Activated B cell treated with CpG ODN at 0.5 μM for 24 hours (primary cell): ENCODE measurements at places on chromosomes 6 and 20. TPM values are rescaled to one million over a fixed set of nuclear protein-coding genes. Genes with fewer than 3 reads are reported as not detected.
A peak's percentile ranks its signal among the peaks of the same experiment; 100 is the strongest.

- no peaks in the 10 kb centered on the region for H3K36me3 ChIP-seq
- no peak for DNase-seq
- H3K4me1 ChIP-seq: no peaks in the 10 kb centered on the region
- no peak overlapping the region for H3K27ac ChIP-seq
- no peak overlapping the region for H3K4me3 ChIP-seq
- peaks cover 14% of the 10 kb centered on the region for H3K27me3 ChIP-seq
Observed at GRCh38 chr6:168037242-168037641, 39.8 kb downstream of the KIF25 start.

RAB5IF gene
- total RNA-seq: 54.9 and 55.7 TPM in 2 replicates

- peak overlapping the region; percentile 64 for H3K4me3 ChIP-seq
- no peaks in the 10 kb centered on the region for H3K36me3 ChIP-seq
- H3K27me3 ChIP-seq: peaks cover 1% of the 10 kb centered on the region
- H3K4me1 ChIP-seq: peaks cover 58% of the 10 kb centered on the region
- H3K27ac ChIP-seq: peak overlapping the region; percentile 98
- peak; percentile 89 for DNase-seq
Observed at GRCh38 chr6:37051138-37052026, 45.9 kb downstream of the FGD2 start.

- H3K36me3 ChIP-seq: no peaks in the 10 kb centered on the region
- no peaks in the 10 kb centered on the region for H3K4me1 ChIP-seq
- H3K27me3 ChIP-seq: peaks cover 12% of the 10 kb centered on the region
- no peak overlapping the region for H3K4me3 ChIP-seq
- no peak overlapping the region for H3K27ac ChIP-seq
Observed at GRCh38 chr20:25177890-25178321, 17.6 kb upstream of the ENTPD6 start.

DNA sequence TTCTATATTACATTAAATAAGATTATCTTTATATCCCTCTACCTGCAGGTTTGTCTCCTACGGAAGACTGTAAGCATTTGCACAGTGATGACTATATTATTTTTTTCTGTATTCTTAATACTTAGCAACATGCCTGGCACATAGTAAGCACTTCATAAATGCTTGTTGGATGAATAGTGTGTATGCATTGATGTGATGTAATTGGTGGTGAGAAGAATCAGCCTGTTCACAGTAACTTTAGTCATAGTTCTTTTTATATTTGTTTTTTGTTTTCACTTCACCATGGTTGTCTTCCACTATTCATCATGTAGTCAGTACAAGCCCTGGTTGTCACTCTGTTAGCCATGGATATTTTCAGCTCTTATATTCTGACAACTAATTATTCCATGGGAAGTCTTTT is 184.0 kb upstream of the FLRT3 start:
- no peak overlapping the region for H3K27ac ChIP-seq
- no peak for DNase-seq

GRCh38 chr6:134175532-134176263 is 123.3 kb upstream of the SLC2A12 start:
- H3K27ac ChIP-seq: peak overlapping the region; percentile 65
- peak overlapping the region; percentile 97 for H3K4me3 ChIP-seq
- H3K27me3 ChIP-seq: no peaks in the 10 kb centered on the region
- no peak for DNase-seq
- H3K4me1 ChIP-seq: peaks cover 50% of the 10 kb centered on the region

PLCB4 gene
- not detected in 2 replicates for total RNA-seq

DNA sequence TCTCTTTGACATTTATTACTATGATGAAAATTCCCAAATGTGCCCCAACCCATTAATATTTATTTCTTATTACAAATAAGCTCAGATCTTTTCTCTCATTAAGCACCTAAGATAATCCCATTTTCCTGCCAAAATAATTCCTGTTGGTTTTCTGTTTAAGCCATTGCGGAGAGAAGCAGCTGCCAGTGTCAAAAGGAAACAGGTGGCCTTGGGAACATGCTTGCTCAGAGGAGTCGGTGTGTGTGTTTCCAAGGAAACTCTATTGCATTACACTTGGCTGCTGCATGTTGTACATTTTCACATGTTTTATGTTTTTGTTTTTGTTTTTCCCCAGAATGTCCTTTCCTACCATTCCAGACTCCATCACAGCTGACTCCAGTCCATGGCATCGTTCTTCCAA is 56.4 kb downstream of the CD24 start:
- no peak overlapping the region for H3K27ac ChIP-seq
- H3K36me3 ChIP-seq: no peaks in the 10 kb centered on the region
- H3K27me3 ChIP-seq: peaks cover 1% of the 10 kb centered on the region
- no peaks in the 10 kb centered on the region for H3K4me1 ChIP-seq
- H3K4me3 ChIP-seq: no peak overlapping the region

LINC00237 gene
- 0.17 TPM in 1 of 2 replicates, not detected in the other for total RNA-seq

IRF4 gene
- total RNA-seq: 417 and 426 TPM in 2 replicates

CST9 gene
- not detected in 2 replicates for total RNA-seq

DNA sequence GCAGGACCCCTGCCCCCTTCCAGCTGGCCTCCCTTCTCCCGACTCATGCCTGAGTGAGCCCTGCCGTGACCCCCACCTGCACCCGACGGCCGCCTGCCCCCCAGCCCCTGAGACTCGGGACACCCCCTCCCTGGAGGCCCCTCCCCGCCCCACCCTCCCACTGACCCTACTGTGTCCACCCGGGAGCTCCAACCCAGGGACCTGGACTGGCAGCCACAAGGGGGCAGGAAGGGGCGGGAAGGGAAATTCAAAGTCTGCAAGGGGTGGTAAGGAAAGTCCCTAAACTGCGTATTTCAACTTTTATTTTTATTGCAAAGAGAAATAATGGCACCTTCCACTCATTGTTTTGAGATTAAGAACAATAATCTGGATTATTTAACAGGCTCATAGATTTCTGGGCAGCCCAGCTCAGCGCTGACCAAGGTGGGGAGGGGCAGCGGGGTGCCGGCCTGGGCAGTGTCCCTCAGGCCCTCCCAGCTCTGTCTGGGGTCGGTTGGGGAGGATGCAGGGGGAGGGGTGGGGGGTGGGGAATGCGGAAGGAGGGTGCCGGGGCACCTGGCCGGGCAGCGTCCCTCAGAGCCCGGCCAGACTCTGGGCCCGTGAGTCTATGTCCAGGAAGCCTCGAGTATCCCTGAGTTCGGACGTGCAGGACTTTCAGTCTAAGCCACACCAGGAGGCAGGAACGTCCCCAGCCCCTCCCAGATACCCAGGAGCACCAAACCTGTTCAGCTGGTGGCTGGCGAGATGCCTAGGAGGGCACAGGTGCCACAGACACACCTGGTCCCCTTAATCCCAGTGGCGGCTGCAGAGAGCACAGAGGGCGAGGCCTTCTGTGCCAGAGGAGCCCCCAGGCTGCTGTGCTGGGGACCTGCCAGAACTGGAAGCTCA is 1.3 kb upstream of the PTK6 start:
- no peaks in the 10 kb centered on the region for H3K27me3 ChIP-seq
- DNase-seq: no peak
- H3K4me3 ChIP-seq: peak overlapping the region; percentile 80
- H3K27ac ChIP-seq: peak overlapping the region; percentile 80
- no peaks in the 10 kb centered on the region for H3K36me3 ChIP-seq

PREX1 gene
- total RNA-seq: 65.0 and 71.4 TPM in 2 replicates

TPBG gene
- total RNA-seq: not detected in 2 replicates

DNA sequence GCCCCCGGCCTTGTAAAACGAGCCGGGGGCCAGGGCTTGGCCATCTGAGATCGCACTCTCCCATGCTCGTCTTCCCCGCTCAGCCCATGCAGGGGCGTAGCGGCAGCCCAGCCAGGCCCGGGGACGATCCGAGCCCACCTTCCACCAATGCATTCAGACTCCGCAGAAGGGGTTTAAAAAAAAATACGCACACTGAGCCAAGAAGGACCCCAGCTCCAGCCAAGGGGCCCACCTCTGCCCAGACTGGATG is 320 bp downstream of the GSTA4 start:
- DNase-seq: peak; percentile 47
- peaks cover 13% of the 10 kb centered on the region for H3K36me3 ChIP-seq
- H3K4me3 ChIP-seq: peak overlapping the region; percentile 94
- peak overlapping the region; percentile 99 for H3K27ac ChIP-seq
- peaks cover 5% of the 10 kb centered on the region for H3K27me3 ChIP-seq

E2F1 gene
- total RNA-seq: 6.7 and 8.9 TPM in 2 replicates

- H3K27ac ChIP-seq: peak overlapping the region; percentile 33
- H3K4me1 ChIP-seq: peaks cover 27% of the 10 kb centered on the region
- no peaks in the 10 kb centered on the region for H3K36me3 ChIP-seq
- H3K27me3 ChIP-seq: peaks cover 2% of the 10 kb centered on the region
- H3K4me3 ChIP-seq: peak overlapping the region; percentile 52
- no peak for DNase-seq
Observed at GRCh38 chr20:53162251-53162835, 190.2 kb downstream of the TSHZ2 start.

SPATS1 gene
- total RNA-seq: not detected in 2 replicates

- H3K4me3 ChIP-seq: no peak overlapping the region
- H3K27me3 ChIP-seq: no peaks in the 10 kb centered on the region
- no peak for DNase-seq
- peak overlapping the region; percentile 37 for H3K27ac ChIP-seq
- peaks cover 94% of the 10 kb centered on the region for H3K4me1 ChIP-seq
Observed at GRCh38 chr6:15257357-15258132, 11.7 kb downstream of the JARID2 start.

- peaks cover 23% of the 10 kb centered on the region for H3K4me1 ChIP-seq
- no peak overlapping the region for H3K27ac ChIP-seq
- no peaks in the 10 kb centered on the region for H3K36me3 ChIP-seq
- H3K4me3 ChIP-seq: no peak overlapping the region
- H3K27me3 ChIP-seq: no peaks in the 10 kb centered on the region
- no peak for DNase-seq
Observed at GRCh38 chr6:167056370-167056769, 57.2 kb downstream of the CEP43 start.

GRCh38 chr6:133724726-133725125 is 164.2 kb upstream of the TCF21 start:
- H3K27me3 ChIP-seq: no peaks in the 10 kb centered on the region
- no peak overlapping the region for H3K4me3 ChIP-seq
- no peaks in the 10 kb centered on the region for H3K4me1 ChIP-seq
- H3K36me3 ChIP-seq: no peaks in the 10 kb centered on the region
- no peak for DNase-seq

GRCh38 chr6:96286503-96286902 is 235.1 kb upstream of the UFL1 start:
- no peaks in the 10 kb centered on the region for H3K36me3 ChIP-seq
- no peak for DNase-seq
- no peak overlapping the region for H3K27ac ChIP-seq

CASS4 gene
- 0.29 and 0.51 TPM in 2 replicates for total RNA-seq

OR2H1 gene
- total RNA-seq: not detected in 2 replicates

- H3K4me1 ChIP-seq: peaks cover 40% of the 10 kb centered on the region
- no peak for DNase-seq
- H3K27ac ChIP-seq: peak overlapping the region; percentile 96
- H3K27me3 ChIP-seq: no peaks in the 10 kb centered on the region
- H3K36me3 ChIP-seq: peaks cover 33% of the 10 kb centered on the region
- H3K4me3 ChIP-seq: peak overlapping the region; percentile 94
Observed at GRCh38 chr6:44386929-44387345, 569 bp upstream of the CDC5L start.

DNA sequence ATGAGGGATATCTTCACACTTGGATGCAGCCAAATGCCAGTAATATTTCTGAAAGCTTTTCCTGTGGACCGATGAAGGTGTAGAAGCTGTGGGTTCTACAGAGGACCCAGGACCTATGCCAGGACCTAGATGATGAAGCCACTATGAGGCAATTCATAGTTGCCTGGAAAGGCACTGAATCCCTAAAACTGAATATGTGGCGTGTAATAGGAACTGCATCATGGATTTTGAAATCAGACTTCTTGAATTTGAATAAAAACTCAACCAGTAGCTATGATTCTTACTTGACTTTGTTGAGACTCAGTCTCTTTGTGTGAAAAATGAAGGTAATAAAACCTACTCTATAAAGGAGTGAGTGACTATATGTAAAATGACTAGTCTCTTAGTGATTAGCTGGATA is 89.9 kb upstream of the SGK1 start:
- H3K4me3 ChIP-seq: no peak overlapping the region
- H3K27me3 ChIP-seq: no peaks in the 10 kb centered on the region
- DNase-seq: no peak

DNA sequence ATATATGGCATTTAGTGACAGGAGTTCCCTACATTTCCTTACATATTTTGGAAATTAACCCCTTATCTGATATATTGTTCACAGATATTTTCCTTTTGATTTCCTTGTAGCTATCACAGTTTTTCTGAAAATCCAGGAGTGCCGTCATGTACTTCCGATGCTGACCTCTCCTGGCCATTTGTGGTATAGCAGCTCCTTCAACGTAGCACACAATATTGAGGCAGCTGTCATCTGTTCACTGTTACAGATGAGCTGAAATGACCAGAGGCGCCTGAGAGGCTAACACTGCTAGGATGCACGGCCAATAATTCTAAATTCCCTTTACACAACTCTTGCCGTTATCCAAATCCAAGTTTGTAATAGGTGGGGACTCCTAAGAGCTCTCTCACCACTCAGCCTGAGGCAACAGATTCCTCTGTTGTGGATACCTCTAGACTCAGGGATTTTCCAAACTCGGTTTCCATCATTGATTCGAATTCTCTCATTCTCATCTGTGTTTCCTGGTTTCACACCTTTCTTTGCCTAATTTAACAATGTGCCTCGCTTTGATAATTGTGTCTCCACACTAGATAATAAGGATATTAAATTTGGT is 53.0 kb downstream of the MMUT start:
- no peaks in the 10 kb centered on the region for H3K36me3 ChIP-seq
- H3K4me3 ChIP-seq: no peak overlapping the region
- H3K27me3 ChIP-seq: peaks cover 6% of the 10 kb centered on the region
- no peaks in the 10 kb centered on the region for H3K4me1 ChIP-seq

DNA sequence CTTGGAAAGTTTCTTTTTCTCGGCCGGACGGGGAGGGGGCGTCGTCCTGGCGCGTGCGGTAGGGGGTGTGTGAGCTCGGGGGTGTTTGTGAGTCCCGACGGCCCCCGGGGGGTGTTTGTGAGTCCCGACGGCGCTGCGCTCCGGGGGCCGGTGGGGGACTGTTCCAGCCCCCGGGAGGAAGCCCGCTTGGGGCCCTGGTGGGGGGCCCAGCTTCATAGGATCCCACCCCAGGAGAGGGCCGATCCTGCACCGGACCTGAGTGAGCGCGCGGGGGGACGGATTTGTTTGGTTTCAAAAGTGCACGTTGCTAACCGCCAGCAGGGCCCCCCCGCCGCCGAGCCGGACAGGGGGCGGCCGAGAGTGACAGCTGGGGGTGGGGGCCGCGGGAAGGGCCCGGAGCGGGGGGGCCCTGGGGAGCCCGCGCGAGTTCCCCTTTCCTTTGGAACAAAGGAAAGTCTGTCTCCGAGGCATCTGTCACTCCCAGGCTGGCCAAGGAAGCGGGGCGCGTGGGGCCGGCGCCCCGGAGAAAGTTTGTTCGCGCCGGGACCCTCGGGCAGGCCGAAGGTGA is 485 bp downstream of the TGIF2 start:
- H3K27me3 ChIP-seq: no peaks in the 10 kb centered on the region
- peaks cover 36% of the 10 kb centered on the region for H3K4me1 ChIP-seq

GRCh38 chr6:30396833-30397479 is 52.0 kb downstream of the RPP21 start:
- peak; percentile 83 for DNase-seq
- H3K4me3 ChIP-seq: no peak overlapping the region
- peaks cover 26% of the 10 kb centered on the region for H3K27me3 ChIP-seq
- no peak overlapping the region for H3K27ac ChIP-seq
- H3K4me1 ChIP-seq: peaks cover 4% of the 10 kb centered on the region

ELOVL2 gene
- total RNA-seq: not detected in 2 replicates
